ENCODE measurements at places on chromosomes 7 and 10.

- DNase-seq = no peak
Observed at GRCh38 chr10:49169776-49170175, 18.4 kb downstream of the TMEM273 start.

- DNase-seq = no peak
Observed at GRCh38 chr7:149763563-149764240, 9.7 kb downstream of the ZNF467 start.

- no peak for DNase-seq
Observed at GRCh38 chr10:124999433-125000365, 57.8 kb downstream of the ZRANB1 start.

DNA sequence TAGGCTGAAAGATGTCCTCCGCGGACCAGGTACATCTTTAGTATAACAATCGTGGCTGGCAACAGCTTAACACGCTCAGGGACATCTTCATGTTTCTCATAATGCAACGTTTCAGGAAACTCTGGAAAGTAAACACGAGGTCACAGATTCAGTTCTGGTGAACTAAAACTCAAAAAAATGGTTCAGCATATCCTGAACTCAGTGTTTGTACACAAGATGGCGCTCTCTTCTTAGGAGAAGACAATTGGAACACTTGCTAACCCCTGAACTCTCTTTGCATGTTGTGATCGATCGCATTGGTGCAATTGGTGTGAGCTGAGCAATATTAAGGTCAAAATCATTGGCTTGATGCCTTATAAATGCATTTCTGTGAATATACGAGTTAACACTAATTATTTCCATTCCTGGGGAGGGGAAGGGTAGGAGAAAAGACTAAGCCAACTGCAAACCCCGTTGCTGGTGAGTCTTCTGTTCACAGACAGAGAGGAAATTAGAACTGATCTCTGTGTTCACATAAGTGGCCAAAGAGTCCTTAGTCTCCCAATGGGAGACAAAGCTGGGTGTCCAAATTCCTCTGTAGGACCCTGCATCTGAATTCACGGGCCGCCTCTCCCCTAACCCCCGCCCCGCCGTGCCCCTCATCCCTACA is 52.6 kb upstream of the FAM180A start:
- peak; percentile 71 for DNase-seq

- no peak for DNase-seq
Observed at GRCh38 chr10:77922055-77922454, 4.5 kb downstream of the DLG5 start.

Data from NCI-H460 (cell line).